ENCODE measurements at places on chromosomes 4 and X. TPM values are rescaled to one million over a fixed set of nuclear protein-coding genes. Genes with fewer than 3 reads are reported as not detected.

DNA sequence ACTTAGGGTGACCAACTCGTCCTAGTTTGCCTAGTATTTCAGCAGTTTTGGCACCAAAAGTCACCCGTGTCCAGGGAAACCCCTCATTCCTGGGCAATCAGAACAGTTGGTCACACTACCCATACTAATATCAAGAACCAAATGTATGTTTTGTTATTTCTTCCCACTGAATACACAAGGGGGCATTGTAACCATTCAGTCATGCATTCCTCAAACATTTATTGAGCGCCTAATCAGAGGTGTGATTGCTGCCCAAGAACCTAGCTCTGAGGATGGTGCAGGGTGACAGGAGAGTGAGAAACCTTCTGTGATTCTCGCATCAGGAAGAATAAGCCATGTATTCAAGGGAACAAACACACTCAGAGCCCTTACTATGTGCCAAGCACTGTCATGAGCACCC is 69.8 kb upstream of the RAI2 start:
- DNase-seq: no peak

DNA sequence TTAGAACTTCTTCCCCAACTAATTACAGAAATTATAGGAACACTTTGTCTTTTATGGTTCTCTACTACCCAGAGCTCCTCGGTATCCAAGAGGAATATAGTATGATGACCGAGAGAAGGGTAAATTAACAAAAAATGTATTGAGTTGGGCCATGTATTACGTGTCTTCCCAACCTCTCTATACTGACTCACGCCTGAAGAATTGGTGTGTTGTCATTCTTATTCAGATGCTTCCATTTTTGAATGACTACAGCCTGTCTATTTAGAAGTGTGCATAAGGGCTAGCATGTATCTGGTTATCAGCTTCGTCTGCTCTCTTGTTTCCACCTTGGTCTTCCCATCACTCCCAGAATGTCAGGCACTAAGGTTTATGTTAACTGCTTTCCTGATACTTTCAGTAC is 24.5 kb upstream of the SCD5 start:
- DNase-seq: no peak

GRCh38 chr4:128256539-128256938 is 31.1 kb downstream of the PGRMC2 start:
- DNase-seq: no peak

GRCh38 chr4:187608001-187608421 is 387.6 kb upstream of the ZFP42 start:
- no peak for DNase-seq

Gene MAOB
- not detected for total RNA-seq
